ENCODE measurements at places on chromosomes 7 and 10.

- peak; percentile 30 for DNase-seq
These were observed 16.9 kb downstream of the TCAF1 start for GRCh38 chr7:143884969-143885559.

GRCh38 chr10:131141645-131142516 is 169.6 kb downstream of the TCERG1L start:
- DNase-seq, result no peak

- no peak for DNase-seq
These were observed 728.0 kb downstream of the PARD3 start for GRCh38 chr10:34087095-34087418.

- peak; percentile 61 for DNase-seq
These were observed 9.3 kb upstream of the TET1 start for GRCh38 chr10:68550747-68551411.

- DNase-seq, result no peak
These were observed 625.1 kb downstream of the TYW1 start for GRCh38 chr7:67621704-67622103.

DNA sequence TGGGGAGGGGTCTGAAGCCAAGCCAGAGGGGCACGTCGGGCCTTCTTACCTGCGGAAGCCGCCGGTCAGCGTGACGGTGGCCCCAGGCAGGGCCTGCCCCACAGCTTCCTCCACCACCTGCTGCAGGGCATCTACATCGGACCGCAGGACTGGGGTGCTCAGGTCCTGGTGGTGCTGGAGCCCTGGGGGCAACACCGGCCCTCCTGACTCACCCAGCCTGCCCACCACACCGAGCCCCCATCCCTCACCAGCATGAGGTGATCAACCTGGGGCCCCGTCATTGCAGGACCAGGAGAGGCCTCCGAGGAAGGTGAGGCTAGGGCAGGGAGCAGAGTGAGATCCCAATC is 8.0 kb downstream of the POLM start:
- DNase-seq, result no peak

DNA sequence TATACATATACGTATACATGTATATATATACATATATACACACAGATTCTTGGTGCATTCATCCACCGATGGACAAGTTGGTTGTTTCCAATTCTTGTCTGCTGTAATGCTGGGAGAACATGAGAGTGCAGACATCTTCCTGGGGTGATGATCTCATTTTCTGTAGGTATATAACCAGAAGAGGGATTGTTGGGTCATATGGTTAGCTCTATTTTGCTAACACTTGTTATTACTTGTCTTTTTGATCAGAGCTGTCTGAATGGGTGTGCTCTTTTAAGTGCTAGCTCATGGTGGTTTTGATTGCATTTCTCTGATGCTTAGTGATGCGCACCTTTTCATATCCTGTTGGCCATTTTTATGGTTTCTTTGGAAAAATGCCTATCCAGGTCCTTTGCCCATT is 106.4 kb downstream of the TAX1BP1 start:
- no peak for DNase-seq

DNA sequence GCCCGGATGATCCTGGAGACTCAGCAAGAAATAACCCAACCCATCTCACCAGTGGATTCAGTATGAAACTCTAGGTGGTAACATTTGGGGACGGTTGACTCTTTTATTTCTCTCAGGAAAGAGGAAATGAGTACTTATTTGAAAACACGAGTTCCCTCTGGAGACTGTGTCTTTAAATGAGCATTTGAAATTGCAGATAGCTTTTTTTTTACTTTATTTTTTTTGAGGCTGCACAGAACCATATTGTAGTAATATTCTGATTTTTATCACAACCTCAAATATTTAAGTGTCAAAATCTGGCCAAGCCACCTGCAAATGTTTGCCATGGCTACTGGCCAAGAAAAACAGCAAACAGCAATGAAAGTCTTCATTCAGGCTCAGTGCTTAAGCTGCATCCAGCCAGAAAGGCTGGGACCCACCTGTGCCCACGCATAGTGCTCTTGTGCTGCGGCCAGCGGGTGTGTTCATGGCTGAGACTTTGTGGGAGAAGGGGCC is 160.8 kb downstream of the CREB5 start:
- DNase-seq, result peak; percentile 72

DNA sequence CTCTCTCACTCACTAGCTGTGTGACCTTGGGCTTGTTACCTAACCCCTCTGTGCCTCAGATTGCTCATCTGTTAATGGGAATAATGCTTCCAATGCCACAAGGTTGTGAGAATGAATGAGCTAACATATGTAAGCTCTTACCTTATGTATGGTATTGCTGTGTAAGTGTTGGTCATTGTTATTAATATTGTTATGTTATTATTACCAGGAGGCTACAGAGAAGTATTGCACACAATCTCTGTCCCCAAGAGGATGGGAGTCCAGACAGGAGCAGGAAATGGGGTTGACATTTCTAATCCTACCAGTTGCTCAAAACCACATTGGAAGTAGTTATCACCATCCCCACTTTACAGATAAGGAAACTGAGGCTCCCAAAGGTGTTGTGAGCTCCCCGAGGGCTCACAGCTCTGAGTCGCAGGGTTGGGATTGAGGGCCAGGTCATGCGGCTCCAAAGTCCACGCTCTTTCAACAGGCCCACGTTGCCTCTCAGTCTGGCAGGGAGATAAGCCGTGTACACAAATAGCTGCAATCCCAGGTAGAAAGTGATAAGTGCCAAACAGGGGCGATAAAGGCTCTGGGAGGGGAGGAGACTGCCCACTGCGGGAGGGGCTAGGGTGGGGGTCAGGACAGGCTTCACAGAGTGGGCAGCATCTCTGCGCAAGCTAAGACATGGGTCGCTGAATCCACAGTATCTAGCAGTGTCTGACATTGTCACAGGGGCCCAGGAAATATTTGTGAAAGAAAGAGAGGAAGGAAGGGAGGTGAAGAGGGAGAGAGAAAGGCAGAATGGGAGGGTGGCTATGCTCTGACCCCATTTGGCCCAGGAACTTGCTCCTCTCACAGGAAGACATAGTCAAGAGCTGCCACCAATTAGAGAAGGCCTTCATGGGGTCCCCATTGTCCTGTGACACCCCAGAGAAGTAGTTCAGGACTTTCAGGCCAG is 9.6 kb upstream of the ZMIZ1 start:
- peak; percentile 90 for DNase-seq

GRCh38 chr10:94315975-94316464 is 46.7 kb downstream of the NOC3L start:
- no peak for DNase-seq

GRCh38 chr10:17562614-17563013 is 54.6 kb downstream of the HACD1 start:
- DNase-seq, result no peak

DNA sequence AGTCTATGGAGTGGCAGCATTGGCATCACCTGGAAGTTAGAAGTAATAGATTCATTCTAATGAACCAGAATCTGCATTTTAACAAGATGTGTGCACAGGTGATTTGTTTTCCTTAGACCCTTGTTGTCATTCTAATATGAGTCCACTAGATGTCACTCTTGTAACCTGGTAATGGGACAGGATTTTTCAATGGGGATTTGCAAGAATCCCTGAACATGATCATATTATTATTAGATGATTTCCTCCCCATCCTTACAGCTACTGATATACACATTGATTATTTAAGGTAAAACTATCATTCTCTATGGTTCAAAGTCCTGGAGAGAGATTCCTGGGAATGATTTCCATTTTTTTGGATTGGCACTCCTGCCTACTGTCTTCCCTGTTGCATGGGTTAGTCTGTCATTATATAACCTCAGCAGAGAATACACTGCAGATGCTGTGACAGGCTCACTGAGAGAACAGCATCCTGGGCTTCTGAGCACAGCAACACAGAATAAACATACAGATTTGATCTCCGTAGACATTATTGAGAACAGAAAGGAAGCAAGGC is 194.9 kb downstream of the SUGCT start:
- DNase-seq, result no peak

GRCh38 chr7:157977717-157978496 is 609.7 kb downstream of the PTPRN2 start:
- DNase-seq, result no peak

DNA sequence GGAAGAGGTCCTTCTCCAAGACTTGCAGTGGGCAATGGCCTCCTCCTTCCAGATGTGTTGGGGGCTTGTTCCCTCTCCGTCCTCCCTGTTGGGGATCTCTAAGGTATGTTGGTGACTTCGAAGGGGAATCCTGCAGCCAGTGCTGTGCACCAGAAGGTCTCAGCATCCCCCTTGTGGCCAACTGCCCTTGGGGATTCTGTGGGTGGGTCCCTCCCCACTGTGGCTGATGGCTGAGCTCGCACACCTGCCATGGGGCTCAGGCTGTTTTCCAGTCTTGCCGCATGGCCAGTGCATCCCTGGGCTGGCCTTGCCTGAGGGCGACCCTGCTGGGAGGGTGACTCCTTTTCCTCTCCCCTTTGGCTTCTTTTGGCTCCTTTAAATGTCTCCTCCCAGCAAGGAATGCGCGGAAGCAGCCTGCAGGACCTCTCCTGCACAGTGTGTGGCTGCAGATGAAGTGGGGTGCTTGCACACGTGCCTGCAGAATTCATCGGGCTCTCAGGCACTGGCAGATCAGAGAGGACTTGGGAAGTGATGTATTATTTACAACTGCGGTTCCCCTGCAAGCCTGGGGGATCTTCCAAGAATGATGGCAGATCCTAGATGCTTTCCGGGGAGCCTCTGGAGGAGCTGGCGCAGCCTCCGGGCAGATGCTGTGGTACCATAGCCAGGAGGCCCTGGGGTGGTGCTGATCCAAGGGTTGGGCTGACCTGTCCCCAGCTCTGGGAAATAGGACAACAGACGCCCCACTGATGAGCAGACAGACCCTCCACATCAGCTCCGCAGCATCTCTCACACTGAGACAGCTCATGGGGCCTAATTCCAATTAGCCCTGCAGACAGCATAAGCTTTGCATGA is 410.0 kb downstream of the TCERG1L start:
- no peak for DNase-seq

- DNase-seq, result peak; percentile 38
These were observed 61.7 kb upstream of the TARP start for GRCh38 chr7:38335128-38335491.

DNA sequence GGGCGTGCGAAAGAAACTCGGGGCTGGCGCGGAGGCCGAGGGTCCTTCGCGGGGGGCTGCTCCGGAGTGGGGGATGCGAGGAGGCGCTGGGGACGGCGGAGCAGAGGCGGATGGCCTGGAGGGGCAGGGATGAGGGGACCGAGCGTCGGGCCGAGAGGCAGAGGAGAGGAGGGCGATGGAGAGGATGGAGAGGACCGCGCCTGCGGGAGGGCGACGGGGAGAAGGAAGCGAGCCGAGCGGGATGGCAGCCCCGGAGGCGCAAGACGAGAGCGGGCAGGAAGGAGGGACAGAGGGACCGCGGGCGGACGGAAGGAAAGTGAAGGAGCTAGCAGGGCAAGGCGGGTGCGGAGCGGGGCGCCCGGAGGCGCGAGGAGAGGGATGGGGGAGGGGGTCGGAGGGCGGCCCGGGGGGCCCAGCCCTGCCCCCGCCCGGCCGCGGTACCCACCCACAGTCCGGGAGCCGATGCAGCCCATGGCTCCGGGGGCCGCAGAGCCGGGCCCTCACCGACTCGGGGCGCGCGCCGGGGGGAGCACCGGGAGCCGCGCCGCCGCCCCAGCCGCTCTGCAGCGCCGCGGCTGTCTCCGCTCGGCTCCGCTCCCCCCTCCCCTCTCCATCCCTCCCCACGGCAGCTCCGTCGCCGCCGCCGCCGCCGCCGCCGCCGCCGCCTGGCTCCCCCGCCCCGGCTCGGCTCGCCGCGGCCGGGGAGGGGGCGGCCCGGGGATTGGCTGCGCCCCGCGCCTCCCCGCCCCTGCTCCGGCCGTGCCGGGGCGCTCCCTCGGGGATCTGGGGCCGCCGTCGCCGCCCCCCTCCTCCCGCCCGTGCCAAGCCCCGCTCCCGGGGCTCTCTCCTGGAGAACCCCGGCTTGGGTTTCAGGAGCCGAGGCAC is at the start of gene FAM131B:
Gene FAM131B (minus strand): TSS at position 583 of the 885 bp plus-strand sequence. CDS start 110 bp downstream, at position 473.
- no peak for DNase-seq
